ENCODE measurements at places on chromosomes 7 and 10. TPM values are rescaled to one million over a fixed set of nuclear protein-coding genes. Genes with fewer than 3 reads are reported as not detected.
A peak's percentile ranks its signal among the peaks of the same experiment; 100 is the strongest.

Gene PITRM1
- 216 TPM for total RNA-seq

Gene VGF
- 0.33 TPM for total RNA-seq

Gene SH2D4B
- total RNA-seq: 1.0 TPM

Gene NXPH1
- not detected for total RNA-seq

Gene ZNF804B
- total RNA-seq: not detected

Gene SUN3
- total RNA-seq: not detected

Gene FAM25A
- not detected for total RNA-seq

Gene PLAC9
- 22.3 TPM for total RNA-seq

Gene NEUROG3
- not detected for total RNA-seq

Gene SORCS3
- not detected for total RNA-seq

- peaks cover 10% of the 10 kb centered on the region for H3K4me1 ChIP-seq
- no peak overlapping the region for H3K4me3 ChIP-seq
- H3K36me3 ChIP-seq: peaks cover 69% of the 10 kb centered on the region
- DNase-seq: no peak
- H3K27ac ChIP-seq: no peak overlapping the region
- H3K27me3 ChIP-seq: no peaks in the 10 kb centered on the region
These were observed 89.2 kb downstream of the DLG5 start for GRCh38 chr10:77837248-77837924.

DNA sequence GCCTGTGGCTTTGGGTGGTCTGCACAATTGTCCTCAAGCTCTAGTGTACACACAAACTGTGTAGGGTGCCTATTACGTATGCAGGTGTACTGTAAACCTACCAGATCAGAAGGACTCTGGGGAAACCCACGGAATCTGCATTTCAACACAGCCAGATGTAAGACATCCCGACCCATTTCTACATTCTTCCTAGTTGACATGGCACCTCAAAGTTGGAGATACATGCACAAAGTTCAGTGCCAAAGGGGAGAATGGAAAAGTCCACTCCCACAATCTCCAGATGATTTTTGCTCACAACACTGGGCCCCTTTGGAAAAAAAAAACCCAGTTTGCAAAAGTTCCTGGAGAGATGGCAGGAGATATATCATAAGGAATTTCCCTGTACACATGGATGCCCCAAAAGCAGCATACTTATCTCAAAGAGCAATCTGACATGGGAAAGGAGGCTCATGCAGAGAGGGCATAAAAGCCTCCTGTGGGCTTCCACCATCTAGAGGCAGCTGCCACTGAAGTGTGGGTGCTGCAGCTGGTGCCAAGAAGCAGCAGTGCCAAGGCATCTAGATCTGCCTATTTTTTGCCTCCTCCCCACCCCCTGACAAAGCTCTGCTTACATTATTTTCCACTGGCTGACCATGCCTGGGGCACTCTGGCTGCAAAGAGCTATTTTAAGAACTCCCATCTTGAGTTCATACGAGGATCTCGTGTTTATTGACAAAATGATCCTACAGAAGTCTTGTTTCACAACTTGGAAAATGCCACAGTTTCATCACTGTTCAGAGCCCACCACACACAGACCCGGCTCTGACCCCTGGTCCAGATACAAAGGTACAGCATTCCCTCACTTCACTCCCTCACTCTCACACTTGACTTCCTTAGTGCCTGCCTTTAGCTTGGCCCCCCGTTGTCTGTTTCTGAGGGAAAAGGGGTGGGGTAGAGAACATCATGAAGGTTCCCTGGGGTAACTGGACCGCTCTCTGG lies 12.9 kb downstream of the TECTB start:
- no peaks in the 10 kb centered on the region for H3K27me3 ChIP-seq
- H3K4me3 ChIP-seq: no peak overlapping the region
- H3K27ac ChIP-seq: peak overlapping the region; percentile 43
- H3K36me3 ChIP-seq: no peaks in the 10 kb centered on the region
- H3K4me1 ChIP-seq: no peaks in the 10 kb centered on the region

GRCh38 chr10:63466144-63466935 lies 563 bp upstream of the JMJD1C start:
- peak overlapping the region; percentile 92 for H3K27ac ChIP-seq
- no peaks in the 10 kb centered on the region for H3K36me3 ChIP-seq
- H3K4me3 ChIP-seq: peak overlapping the region; percentile 74
- H3K27me3 ChIP-seq: no peaks in the 10 kb centered on the region

GRCh38 chr7:11552676-11553296 lies 279.2 kb downstream of the THSD7A start:
- H3K4me3 ChIP-seq: no peak overlapping the region
- H3K4me1 ChIP-seq: no peaks in the 10 kb centered on the region
- H3K27me3 ChIP-seq: no peaks in the 10 kb centered on the region

GRCh38 chr10:1659221-1659791 lies 78.0 kb downstream of the ADARB2 start:
- no peaks in the 10 kb centered on the region for H3K27me3 ChIP-seq
- H3K36me3 ChIP-seq: no peaks in the 10 kb centered on the region
- no peak overlapping the region for H3K4me3 ChIP-seq

DNA sequence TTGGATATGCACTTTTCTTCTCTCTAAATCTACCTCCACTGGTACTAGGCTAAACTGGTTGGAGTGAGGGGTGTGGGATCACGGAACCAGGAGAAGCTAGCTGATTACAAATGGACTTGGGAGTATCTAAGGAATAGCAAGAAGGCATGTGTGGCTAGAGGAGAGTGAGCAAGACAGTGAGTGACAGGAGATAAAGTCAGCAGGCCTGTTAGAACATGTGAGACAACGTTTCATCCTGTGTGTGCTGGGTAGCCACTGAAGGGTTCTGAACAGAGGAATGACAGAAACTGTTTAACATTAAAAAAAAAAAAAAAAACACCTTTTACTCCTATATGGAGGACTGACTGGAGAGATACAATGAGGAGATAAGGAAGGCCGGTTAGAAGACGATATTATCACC lies 51.7 kb downstream of the ZNF438 start:
- no peaks in the 10 kb centered on the region for H3K27me3 ChIP-seq
- DNase-seq: no peak
- no peak overlapping the region for H3K27ac ChIP-seq
- H3K36me3 ChIP-seq: no peaks in the 10 kb centered on the region
- H3K4me3 ChIP-seq: no peak overlapping the region

DNA sequence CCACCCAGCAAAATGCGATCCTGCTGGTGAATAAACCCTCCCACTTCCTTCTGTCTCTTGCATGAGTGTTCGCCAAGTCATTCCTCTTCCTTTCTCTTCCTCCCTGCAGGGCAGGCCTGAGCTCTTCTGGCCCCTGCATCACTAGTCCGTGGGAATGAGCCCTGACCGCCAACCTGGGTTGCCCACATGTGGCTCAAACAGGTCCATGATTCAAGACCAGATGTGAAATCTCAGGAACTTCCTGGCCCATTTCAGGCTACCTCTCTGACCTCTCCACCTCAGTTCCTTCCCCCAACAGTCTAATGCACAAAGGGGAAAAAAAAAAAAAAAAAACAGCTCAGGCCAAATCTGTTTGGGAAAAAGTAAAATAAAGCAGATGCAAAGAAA lies 5.4 kb upstream of the YWHAG start:
- peak overlapping the region; percentile 76 for H3K27ac ChIP-seq
- no peaks in the 10 kb centered on the region for H3K36me3 ChIP-seq
- peak; percentile 32 for DNase-seq

- no peaks in the 10 kb centered on the region for H3K27me3 ChIP-seq
- no peaks in the 10 kb centered on the region for H3K4me1 ChIP-seq
- H3K4me3 ChIP-seq: no peak overlapping the region
- no peaks in the 10 kb centered on the region for H3K36me3 ChIP-seq
- H3K27ac ChIP-seq: no peak overlapping the region
These were observed 121.5 kb downstream of the CRPPA start for GRCh38 chr7:16299853-16300252.

- no peak overlapping the region for H3K4me3 ChIP-seq
- DNase-seq: no peak
- peak overlapping the region; percentile 79 for H3K27ac ChIP-seq
- H3K36me3 ChIP-seq: peaks cover 7% of the 10 kb centered on the region
- no peaks in the 10 kb centered on the region for H3K27me3 ChIP-seq
These were observed 25.5 kb downstream of the IL15RA start for GRCh38 chr10:5951721-5952407.

GRCh38 chr7:81460250-81461045 lies 309.4 kb downstream of the HGF start:
- no peaks in the 10 kb centered on the region for H3K27me3 ChIP-seq
- H3K27ac ChIP-seq: no peak overlapping the region
- H3K4me1 ChIP-seq: no peaks in the 10 kb centered on the region
- H3K36me3 ChIP-seq: no peaks in the 10 kb centered on the region

- DNase-seq: no peak
- no peaks in the 10 kb centered on the region for H3K4me1 ChIP-seq
- no peaks in the 10 kb centered on the region for H3K27me3 ChIP-seq
- no peak overlapping the region for H3K27ac ChIP-seq
These were observed 27.3 kb downstream of the NAPEPLD start for GRCh38 chr7:103121641-103122040.

GRCh38 chr10:60704471-60704870 lies 73.8 kb upstream of the CDK1 start:
- H3K4me3 ChIP-seq: no peak overlapping the region
- no peak overlapping the region for H3K27ac ChIP-seq
- no peaks in the 10 kb centered on the region for H3K27me3 ChIP-seq
- no peak for DNase-seq
- H3K36me3 ChIP-seq: no peaks in the 10 kb centered on the region

DNA sequence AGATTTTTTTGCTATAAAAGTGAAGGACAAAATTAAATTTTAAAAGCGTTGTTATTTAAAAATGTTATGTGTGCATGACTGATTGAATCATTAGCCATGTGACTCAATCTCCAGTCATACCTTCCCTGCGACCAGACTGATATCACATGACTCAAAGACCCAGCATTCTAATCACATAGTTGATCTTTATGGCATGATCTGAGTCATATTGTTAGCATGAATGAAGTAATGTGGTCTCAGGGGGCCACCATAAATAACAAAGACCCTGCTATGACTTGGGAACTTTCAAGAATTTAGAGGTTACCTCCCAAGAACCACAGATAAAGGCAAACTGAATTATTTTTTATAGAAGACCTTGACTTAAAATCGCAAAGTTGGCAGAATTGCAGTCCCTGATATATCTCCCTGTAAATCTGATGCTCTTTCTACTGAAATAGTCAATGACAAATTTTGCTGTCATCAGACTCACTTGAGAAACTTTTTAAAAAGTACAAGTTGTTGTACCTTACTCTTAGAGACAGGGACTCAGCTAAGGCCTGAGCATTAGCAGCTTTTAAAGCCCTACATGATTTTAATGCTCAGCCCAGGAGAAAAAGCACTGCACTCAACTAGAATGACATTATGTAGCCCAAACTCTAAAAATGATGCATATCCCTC lies 717.3 kb downstream of the XPNPEP1 start:
- H3K4me1 ChIP-seq: no peaks in the 10 kb centered on the region
- no peak for DNase-seq
- H3K36me3 ChIP-seq: no peaks in the 10 kb centered on the region

DNA sequence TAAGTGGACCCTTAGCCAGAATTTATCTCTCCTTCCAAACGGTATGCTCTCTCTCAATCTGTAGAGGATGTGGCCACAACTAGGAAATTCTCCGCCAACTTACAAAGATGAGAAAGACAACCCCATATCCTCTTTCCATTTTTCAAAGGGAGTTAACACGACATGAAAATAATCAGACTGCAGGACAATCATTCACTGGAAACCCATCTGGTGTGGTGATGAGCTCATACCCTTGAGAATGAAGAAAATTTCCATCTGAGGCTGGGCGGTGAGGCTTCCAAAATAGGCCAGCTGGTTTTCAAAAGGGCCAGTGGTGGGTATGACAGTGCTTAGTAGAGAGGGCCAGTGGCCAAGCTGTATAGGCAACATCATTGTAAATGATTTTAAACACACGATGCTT lies 369.6 kb downstream of the FRMD4A start:
- H3K36me3 ChIP-seq: no peaks in the 10 kb centered on the region
- no peak overlapping the region for H3K27ac ChIP-seq
- peaks cover 15% of the 10 kb centered on the region for H3K4me1 ChIP-seq
- H3K27me3 ChIP-seq: no peaks in the 10 kb centered on the region
- DNase-seq: no peak

GRCh38 chr10:5532618-5533097 lies 7.9 kb downstream of the CALML3 start:
- peaks cover 6% of the 10 kb centered on the region for H3K4me1 ChIP-seq
- no peaks in the 10 kb centered on the region for H3K27me3 ChIP-seq
- no peak overlapping the region for H3K4me3 ChIP-seq
- H3K36me3 ChIP-seq: no peaks in the 10 kb centered on the region
- DNase-seq: no peak

DNA sequence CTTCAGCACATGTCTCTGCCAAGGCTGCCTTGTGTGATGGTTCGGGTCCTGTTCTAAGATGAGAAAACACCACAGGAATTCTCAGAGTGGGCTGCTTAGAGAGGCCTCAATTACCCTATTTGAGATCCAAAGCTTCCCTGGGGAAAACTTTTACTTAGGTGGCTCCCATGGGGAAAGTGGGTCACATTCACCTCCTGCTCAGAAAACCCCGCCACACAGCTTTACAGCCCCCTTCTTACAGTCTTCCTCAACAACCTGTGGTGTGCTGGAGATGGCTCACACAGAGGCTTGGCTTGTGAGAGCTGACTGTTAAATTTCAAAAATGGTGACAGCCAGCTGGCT lies 36.6 kb upstream of the KCNIP2 start:
- no peaks in the 10 kb centered on the region for H3K4me1 ChIP-seq
- no peak for DNase-seq
- no peaks in the 10 kb centered on the region for H3K36me3 ChIP-seq
- no peak overlapping the region for H3K27ac ChIP-seq
- H3K4me3 ChIP-seq: no peak overlapping the region

GRCh38 chr7:100171087-100171681 lies 2.8 kb upstream of the GAL3ST4 start:
- peaks cover 15% of the 10 kb centered on the region for H3K4me1 ChIP-seq
- H3K36me3 ChIP-seq: no peaks in the 10 kb centered on the region
- no peaks in the 10 kb centered on the region for H3K27me3 ChIP-seq
- peak; percentile 88 for DNase-seq
- peak overlapping the region; percentile 48 for H3K4me3 ChIP-seq

- H3K4me3 ChIP-seq: no peak overlapping the region
- no peak overlapping the region for H3K27ac ChIP-seq
These were observed 413.0 kb upstream of the FOXK1 start for GRCh38 chr7:4269086-4269485.

DNA sequence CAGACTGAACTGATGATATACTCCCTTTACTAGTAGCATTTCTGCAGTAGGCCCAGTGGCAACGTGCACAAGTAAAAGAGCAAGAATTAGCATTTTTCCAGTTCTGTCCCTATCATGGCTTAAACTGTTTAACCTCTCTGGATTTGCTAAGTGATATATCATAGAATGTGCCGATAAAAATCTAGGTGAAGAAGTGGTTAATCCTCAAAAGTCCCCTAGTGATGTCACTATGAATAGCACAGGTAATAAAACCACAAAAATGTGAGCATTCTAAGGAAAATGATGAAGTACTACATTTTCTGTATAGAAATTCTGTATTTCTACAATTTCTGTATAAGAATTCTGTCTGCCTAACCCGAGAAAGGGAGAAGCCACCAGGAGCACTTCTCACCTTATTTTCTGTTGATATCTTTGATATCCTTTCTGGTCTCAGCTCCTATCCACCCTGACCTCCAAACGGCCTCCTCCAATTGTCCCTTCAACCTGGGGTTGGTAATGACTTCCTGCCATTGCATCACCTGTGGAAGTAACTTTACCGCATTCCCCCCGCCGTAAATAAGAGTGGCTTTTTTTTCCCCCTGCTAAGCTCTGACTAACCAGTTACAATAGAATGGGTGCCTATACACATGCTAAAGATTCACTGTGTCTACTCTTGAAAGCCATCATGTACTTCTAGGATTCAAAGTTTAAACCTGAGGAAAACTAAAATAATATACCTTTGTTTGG lies 155.9 kb upstream of the ASAH2 start:
- H3K27me3 ChIP-seq: no peaks in the 10 kb centered on the region
- no peak for DNase-seq
- H3K27ac ChIP-seq: no peak overlapping the region
- H3K4me1 ChIP-seq: peaks cover 10% of the 10 kb centered on the region
